Putamen (tissue), 1 donor: ENCODE measurements at places on chromosomes 1 and 21.

- DNase-seq, result no peak
These were observed 95.2 kb downstream of the NPHP4 start for GRCh38 chr1:5896706-5897660.

- no peak for DNase-seq
These were observed 3.6 kb downstream of the OTUD3 start for GRCh38 chr1:19885821-19886220.

GRCh38 chr1:30777904-30778153 is 20.3 kb upstream of the LAPTM5 start:
- no peak for DNase-seq

- DNase-seq, result peak; percentile 86
These were observed 105.0 kb downstream of the FNBP1L start for GRCh38 chr1:93552741-93553455.

- DNase-seq, result no peak
These were observed 77.8 kb downstream of the SLC44A5 start for GRCh38 chr1:75533085-75533484.

GRCh38 chr1:225449774-225450173 is 21.9 kb upstream of the LBR start:
- no peak for DNase-seq

- DNase-seq, result no peak
These were observed 175.9 kb downstream of the GREM2 start for GRCh38 chr1:240435996-240436566.

- no peak for DNase-seq
These were observed 982 bp downstream of the SCCPDH start for GRCh38 chr1:246725191-246725590.

DNA sequence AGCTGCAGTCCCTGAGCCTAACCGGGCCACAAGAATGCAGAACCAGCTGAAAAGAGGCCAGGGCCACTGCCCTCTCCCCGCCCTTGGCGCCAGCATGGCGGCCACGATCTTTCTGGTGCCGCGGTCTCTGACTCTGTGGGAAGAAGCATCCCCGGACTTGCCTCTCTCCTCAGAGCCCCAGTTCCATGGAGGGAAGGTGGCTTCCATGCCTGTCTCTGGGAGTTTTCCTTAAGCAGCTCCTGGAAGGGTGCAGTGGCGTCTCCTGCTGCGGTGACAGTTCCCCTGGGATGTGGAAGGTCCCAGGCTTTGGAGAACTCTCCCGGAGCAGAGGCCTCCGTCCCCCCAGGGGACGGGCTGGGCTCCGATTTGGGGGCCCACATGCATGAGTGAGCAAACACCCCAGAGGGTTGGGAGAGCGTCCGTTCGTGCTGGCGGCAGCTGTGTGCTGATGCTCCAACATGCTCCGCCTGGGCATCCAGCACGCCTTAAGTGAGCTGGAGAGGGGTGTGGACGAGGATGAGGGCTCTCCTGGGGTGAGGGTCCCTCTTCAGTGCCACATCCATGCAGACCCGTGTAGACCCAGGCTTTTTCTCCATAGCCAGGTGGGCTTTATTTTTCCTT is 109.8 kb upstream of the COL6A1 start:
- no peak for DNase-seq

DNA sequence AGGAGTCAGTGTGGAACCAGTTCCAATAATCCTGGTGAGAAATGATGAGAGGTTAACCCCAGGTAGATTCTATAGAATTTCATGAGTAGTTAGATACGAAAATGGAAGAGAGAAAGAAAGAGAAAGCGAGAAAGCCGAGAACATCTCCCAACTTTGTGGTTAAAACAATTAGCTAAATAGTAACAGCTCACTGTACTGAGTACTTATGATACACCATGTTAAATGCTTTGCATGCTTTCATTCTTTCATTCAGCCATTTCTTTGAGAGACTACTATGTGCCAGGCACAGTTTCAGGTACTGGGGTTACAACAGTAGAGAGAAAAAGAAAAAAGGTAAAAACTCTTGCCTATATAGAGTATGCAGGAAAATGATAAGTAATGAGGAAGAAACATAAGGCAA is 109.7 kb upstream of the SYT6 start:
- DNase-seq, result no peak

GRCh38 chr21:42256316-42256715 is 37.4 kb downstream of the ABCG1 start:
- DNase-seq, result no peak

DNA sequence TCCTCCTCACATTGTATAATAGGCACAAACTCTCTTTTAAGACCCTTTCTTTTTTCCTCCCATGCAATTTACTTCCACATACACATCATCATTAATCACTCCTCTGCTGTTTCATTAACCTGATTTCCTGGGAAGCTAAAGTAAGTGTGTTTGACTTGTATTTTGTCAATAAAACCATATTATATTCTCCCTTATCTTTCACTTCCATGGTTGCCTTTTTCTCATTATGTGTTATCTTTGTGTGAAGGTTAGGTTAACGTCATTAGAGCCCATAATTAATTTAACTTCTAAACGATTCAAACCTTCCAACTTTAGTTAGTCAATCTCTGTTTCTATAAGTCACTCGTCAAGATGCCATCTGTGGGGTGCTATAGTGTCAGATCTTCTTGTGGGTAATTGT is 313.0 kb downstream of the PAPPA2 start:
- DNase-seq, result no peak

DNA sequence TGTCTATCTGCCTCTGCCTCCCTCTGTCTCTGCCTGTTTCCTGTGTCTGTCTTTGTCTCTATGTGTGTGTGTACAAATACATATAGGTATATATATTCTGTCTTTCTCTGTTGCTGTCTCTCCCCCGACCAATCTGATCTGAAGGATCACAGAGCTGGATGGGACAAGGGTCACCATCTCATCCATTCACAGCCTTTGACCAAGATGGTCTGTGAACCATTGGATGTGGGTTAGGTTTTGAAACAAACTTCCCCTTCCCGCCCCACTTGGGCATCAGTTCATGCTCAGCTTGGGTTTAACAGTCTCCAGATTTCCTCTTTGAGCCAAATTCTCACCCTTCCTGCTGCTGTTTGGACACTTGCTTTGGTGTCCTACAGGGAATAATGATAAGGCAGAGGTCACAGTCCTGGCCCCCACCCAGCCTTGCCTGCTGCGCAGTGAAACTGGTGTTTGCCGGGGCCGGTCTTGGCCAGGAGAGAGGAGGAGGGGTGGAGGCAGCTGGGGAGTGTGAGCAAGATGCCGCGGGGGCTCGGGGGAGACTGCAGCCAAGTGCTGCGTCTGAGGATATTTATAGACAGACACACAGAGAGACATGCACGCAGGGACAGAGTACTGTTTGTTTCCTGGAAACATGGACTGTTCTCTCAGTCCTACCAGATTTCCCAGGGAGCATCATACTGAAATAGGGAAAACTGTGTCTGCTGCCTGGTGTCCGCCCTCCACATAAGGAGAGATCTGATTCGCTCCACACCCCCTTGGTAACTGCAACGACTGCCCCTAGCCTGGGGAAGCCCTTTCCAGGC is 27.0 kb upstream of the BTG2 start:
- peak; percentile 93 for DNase-seq

DNA sequence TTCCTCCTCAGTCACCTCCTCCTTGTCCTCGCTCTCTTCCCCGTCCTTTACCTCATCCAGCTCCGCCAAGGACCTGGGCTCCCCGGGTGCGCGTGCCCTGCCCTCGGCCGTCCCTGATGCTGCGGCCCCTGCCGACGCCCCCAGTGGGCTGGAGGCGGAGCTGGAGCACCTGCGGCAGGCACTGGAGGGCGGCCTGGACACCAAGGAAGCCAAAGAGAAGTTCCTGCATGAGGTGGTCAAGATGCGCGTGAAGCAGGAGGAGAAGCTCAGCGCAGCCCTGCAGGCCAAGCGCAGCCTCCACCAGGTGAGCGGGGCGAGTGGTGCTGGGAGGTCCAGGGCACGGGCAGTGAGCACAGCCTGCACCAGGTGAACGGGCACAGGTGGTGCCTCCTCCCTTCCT is 76.2 kb downstream of the SKI start:
- DNase-seq, result no peak

GRCh38 chr1:62117018-62117750 is 77.5 kb upstream of the L1TD1 start:
- no peak for DNase-seq

- DNase-seq, result peak; percentile 9
These were observed 216.4 kb downstream of the VAV3 start for GRCh38 chr1:107748531-107748930.

DNA sequence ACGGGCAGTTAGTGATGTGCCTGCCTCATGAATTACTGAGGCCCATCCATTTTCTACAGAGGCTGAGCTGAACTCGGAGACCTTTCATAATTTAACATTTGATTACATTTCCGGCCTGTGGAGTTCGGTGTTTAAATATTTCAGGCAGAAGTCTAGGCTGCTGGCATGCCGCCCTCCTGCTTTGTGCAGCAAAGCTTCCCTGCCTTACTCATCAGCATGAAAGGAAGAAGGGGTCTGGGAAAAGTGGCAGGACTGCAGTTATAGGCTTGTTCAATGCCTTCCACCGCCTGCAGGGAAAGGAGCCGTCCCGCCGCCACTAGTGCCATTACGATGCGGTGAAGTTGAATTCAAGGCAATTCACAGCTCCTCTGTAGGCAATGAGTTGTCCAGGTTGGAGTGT is 527.9 kb downstream of the NPHP4 start:
- no peak for DNase-seq

GRCh38 chr21:45164124-45164511 is 89.7 kb downstream of the ADARB1 start:
- no peak for DNase-seq

- DNase-seq, result no peak
These were observed 33.6 kb downstream of the RUNX1 start for GRCh38 chr21:35015435-35016024.

DNA sequence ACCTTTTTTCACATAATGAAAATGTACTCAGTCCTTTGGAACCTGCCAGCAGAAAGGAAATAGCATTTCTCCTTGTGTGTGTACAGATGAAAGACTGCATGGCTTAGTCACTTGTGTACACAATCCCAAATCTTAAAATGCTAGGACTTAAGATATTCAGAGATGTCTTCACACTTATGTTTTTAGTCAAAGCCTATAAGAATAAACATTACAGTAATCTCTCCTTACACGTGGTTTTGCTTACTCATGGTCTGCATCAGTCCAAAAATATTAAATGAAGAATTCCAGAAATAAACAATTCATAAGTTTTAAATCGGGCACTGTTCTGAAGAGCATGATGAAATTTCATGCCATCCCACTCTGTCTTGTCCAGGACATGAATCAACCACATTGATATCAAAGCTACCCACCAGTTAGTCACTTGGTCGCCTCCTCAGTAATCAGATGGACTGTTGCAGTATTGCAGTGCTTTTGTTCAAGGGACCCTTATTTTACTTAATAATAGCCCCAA is 75.7 kb upstream of the RRP15 start:
- DNase-seq, result no peak

- DNase-seq, result no peak
These were observed 13.2 kb upstream of the ZP4 start for GRCh38 chr1:237903961-237904360.

DNA sequence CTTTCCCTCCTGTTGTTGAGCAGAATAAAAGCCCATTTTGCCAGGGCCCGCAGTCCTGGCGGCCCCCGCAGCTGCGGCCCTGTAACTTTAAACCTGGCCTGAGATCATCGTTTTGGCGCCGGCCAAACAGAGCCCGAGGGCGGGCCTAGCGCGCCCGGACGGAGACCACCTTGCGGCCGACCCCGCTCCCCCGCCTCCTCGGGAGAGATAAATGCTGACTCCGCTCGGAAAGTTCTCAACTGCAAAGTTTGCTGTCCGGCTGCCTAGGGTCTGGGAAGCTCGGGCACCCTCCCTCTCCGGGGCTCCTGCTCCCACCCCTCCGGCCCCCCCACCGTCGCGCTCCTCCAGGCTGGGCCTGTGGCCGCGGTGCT is at the start of gene PDPN:
Gene PDPN (plus strand): TSS at position 238 of the 371 bp plus-strand sequence. CDS start 202 bp downstream, outside the sequence.
- no peak for DNase-seq

GRCh38 chr1:172449585-172450523 is 6.0 kb upstream of the PIGC start:
- peak; percentile 21 for DNase-seq

GRCh38 chr1:153506386-153506785 is 29.4 kb downstream of the S100A6 start:
- DNase-seq, result no peak

GRCh38 chr1:94620345-94621031 is 78.9 kb upstream of the F3 start:
- DNase-seq, result no peak

DNA sequence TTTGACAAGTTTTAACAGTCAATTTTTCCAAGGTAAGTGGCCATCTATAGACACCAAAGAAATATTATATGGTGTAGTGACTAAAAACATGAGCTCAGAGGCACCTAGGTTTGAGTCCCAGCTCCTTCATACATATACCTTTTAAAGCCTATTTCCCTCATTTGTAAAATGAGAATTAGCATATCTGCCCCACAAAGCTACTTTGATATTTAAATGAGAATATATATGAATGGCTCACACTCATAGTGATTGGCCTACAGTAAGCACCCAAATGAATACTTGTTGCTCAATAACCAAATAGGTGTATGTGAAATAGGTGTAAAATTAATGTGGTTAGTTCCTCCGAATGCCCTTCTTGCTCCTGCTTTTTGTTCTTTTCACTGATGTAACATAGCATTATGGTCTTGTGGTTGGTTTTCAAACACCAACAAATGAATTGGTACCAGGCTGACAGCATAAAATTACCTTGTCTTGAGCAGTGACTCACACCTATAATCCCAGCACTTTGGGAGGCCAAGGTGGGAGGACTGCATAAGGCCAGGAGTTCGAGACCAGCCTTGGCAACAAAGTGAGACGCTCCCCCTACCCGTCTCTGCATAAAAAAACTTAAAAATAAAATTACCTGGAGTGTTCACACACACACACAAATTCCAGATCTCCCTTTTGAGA is 25.3 kb downstream of the CNIH4 start:
- no peak for DNase-seq

DNA sequence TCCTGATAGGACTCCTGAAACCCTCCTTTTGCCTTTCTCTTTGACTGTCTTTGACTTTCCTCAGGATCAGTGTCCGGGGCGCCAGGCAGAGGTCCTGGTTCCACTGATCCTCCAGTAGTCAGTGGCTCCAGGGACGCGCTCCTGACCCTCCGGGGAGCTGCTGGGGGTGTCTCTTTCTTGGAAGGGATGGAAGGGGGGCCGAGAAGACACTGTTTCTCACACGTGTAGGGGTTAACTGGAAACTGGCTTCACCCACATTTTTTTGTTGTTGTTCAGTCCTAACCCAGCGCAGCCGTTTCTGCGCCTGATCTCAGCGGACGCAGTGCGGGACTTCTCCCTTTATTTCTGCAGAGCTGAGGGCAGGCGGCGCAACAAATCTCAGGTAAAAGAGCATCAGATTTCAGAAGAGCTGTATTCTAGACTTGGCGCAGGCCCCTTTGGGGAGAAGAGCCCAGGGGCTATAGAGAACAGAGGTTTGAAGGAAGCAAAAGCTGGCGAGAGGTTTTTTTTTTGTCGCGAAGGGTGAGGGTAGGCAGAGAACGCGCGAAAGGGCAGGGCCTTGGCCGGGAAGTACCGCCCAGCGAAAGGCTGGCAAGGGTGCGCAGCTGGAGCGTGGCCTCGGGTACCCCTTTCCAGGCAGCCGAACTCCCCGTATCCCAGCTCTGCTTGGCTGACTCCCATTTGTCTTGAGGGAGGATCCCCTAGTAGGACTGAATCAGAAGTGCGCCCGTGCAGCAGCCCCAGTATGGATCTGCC is 4.3 kb upstream of the LHX9 start:
- no peak for DNase-seq
